ENCODE measurements at places on chromosomes 11 and 22.

DNA sequence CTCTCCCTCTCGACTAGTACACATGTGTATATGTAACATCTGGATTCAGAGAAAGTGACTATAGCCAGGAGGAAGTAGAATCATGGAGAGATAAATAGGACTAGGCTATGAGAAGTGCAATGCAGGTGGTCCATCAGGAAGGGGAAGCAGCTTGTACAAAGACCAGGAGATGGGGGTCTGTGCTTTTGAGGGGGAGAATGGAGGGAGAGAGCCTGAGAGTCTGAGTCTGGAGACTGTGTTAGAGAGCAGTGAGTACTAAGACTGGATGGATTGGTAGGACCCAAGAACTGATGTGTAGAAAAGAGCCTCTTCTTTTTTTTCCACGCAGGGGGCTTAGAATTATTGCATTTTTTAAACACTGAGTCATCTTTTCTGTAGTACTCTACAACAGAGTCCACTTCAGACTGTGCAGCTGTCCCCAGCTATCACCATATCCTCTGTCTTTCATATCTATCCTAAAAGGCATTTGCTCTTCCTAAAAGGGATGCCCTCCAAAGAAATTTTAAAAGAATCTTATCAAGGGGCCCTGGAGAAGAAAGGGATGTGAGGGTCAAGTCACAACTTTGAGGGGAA, 80.4 kb downstream of the BDNF start:
- DNase-seq = no peak

DNA sequence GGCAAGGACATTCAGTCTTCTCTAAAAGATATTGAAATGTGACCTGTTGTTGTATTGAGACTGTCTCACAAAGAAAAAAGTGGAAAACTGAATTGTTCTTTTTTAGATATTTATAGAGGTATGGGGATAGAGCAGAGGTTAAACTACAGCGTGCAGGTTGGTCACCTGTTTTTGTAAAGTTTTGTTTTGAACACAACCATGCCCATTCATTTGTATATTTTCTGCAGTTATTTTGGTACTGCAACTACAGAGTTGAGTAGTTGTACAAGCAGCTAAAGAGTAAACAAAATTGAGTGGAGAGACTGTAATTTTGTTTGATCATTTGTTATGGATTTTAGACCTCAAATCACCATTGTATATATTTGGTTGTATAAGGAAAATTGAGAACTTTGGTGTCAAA, 11.3 kb downstream of the EED start:
- peak; percentile 34 for DNase-seq

GRCh38 chr22:22154040-22154439, 90.5 kb upstream of the VPREB1 start:
- DNase-seq = no peak

GRCh38 chr22:17931400-17931825, 92.9 kb downstream of the MICAL3 start:
- DNase-seq = no peak

DNA sequence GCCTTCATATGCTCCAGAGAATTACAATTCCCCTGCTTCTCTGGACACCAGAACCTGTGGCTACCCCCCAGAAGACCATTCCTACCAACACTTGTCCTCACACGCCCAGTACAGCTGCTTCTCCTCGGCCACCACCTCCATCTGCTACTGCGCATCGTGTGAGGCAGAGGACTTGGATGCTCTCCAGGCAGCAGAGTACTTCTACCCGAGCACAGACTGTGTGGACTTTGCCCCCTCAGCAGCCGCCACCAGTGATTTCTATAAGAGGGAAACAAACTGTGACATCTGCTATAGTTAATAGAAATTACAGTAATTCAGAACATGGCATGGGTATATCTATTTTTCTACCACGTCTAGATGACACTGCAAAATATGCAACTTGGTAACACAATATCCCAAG, 9.8 kb downstream of the POU2AF3 start:
- no peak for DNase-seq

DNA sequence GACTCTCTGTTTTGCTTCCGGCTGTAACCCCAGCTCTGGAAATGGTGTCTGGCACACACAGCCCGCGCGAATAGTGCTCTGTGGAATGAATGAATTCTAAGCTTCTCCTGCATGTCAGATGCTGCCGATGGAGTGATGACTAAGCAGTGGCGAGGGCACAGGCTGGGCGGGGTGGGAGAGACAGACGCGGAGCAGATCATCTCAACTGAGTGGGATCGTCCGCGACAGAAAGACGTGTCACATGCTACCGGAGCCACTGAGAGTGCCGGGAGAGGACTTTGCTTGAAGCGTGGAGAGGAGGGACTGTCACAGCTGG, 334.5 kb downstream of the CTTN start:
- no peak for DNase-seq

- DNase-seq = no peak
These were observed 6.5 kb downstream of the ADSL start for GRCh38 chr22:40352763-40353162.

DNA sequence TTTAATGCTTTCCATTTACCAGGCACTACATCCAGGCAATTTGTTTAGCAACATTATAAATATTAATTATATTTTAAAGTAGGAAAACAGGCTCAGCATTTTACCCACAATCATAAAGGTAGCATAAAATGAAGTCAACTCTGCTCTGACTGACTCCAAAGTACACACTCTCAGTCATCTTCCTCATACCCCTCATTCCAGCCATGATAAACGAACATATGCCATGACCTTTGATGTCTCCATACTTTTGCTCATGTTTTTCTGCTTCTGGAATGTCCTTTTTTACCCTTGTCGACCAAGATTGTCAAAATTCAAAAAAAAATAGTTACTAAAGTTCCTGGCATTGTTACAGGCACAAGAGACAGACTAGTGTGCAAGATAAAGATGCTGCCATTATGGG, 77.7 kb upstream of the SOX6 start:
- DNase-seq = no peak

- no peak for DNase-seq
These were observed 46.9 kb upstream of the PICALM start for GRCh38 chr11:86115542-86116385.

GRCh38 chr11:76026281-76026680, 180.0 kb downstream of the WNT11 start:
- DNase-seq = no peak

GRCh38 chr11:57546869-57547475, 9.6 kb downstream of the SMTNL1 start:
- DNase-seq = no peak

DNA sequence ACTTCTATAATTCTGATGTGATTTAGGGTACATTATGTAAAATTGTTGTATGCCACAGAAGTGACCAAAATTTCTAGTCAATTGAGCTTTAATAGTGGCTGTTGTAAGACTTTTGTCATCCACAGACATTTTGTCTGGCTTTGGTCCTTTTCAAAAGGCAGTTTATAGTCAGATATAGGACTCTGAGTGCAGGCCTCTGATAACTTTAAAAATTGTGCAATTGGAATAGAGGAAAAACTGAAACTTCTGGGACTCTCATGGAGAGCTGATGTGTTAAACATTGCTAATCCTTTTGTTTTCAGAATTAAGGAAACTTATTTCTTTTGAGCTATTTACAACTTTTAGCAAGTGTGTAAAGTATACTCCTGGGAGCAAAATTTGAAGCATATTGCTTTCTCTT, 9.0 kb upstream of the MRPL17 start:
- DNase-seq = no peak

DNA sequence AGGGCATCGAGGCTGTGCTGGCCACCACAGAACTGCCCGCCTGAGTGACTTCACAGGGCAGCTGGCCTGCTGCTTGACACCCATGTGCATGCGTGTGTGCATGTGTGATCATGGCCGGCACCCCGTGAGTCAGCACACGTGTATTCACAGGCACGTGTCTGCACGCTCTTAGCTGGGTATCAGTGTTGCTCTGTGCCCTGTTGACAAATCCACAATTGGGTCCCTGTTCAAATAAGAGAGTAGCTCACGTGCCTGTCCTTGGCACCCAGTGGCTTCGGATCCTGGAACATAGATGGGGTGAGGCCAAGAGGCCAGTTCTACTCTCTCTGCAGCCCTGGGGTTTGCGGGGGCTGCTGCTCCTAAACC, 14.0 kb downstream of the B3GAT1 start:
- no peak for DNase-seq

GRCh38 chr11:118629761-118630661, 22.6 kb downstream of the PHLDB1 start:
- no peak for DNase-seq

DNA sequence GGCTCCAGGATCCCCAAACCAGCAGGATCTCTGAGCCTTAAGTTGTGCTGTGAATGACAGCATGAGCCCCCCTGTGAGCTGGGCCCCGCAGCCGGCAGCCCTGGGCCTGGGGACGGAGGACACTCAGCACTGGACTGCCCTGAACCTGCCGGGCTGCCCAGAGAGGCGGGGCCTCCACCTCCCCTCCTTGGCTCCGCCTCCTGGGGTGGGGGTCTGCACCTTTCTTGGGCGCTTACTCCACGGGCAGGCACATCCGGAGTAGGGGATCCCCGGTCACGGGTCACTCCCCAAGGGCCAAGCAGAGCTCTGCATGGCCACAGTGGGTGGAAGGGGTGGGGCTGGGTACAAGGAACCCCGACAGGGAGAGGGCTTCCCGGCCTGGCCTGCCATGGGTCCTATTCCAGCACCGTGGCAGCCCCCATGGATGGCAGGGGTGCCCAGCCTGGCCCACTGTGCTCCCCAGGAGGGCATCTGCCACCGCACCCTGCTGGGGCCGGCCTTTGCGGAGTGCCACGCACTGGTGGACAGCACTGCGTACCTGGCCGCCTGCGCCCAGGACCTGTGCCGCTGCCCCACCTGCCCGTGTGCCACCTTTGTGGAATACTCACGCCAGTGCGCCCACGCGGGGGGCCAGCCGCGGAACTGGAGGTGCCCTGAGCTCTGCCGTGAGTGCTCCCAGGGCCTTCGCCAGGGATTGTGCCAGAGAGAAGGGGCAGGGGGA, 5.4 kb downstream of the MUC5B start:
- DNase-seq = no peak

GRCh38 chr22:38176170-38176741, 5.4 kb downstream of the PLA2G6 start:
- DNase-seq = peak; percentile 74

- no peak for DNase-seq
These were observed 39.2 kb downstream of the APOL1 start for GRCh38 chr22:36291831-36292740.

GRCh38 chr11:99911116-99911515, 776.0 kb upstream of the ARHGAP42 start:
- no peak for DNase-seq

DNA sequence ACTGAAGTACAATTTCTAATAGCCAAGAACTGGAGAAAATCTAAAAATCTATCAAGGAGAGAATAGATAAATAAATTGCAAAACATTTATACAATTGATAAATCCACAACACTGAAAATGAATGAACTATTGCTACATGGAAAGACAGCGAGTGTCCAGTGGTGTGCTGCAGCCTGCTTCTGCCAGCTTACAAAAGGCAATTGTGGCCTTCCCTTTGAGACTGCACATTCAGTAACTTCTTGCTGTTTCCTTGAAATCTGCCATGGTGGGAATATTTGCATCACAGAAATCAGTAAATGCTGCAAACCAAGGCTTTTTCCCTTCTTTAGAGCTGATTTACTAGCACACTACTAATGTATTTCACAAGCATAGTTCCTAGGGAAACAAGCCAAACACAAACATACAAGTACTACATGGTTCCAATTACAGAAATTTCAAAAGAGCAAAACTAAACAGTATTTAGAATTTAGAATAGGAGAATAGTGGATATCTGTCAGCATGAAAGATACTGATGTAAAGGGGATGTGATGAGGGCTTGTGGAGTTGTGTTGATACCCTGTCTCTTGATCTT, 76.9 kb upstream of the TRIM77 start:
- DNase-seq = no peak

Measured in GM06990 (cell line).